M059J (cell line): ENCODE measurements at places on chromosomes 2 and 18.

GRCh38 chr2:23377771-23378170, 7.2 kb upstream of the KLHL29 start:
- DNase-seq, result peak; percentile 23

DNA sequence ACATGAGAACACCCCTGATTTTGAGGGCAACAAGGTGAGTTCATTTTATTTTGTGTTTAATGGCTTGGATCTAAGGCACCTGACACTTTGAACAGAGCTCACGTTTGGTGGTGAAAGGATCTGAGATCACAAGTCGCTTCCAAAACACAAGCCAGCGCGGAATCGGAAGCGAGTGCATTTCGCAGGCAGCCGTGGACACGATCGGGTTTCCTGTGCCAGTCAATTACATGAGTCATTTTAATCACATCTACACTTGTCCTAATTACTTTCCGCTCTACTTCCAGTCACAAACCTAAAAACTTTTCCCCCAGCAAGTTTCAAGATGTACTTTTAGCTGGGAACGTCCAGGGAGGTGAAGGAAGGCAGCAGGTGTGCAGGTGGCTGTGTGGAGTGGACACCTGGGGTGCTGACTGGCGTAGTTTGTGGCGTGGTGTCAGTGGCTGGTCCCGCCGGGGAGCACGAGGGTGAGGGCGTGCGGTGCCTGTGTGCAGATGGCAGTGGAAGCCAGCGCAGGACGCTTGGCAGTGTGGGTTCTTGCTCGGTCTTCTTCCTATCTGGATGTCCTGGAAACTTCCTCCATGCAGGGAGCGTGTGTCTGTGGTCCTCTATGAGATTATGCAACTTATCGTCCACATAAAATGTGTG, 75.6 kb downstream of the DCDC2C start:
- no peak for DNase-seq

GRCh38 chr2:128178650-128179460, 87.9 kb downstream of the UGGT1 start:
- DNase-seq, result peak; percentile 42

- DNase-seq, result no peak
Observed at GRCh38 chr2:24818721-24819167, 25.5 kb downstream of the CENPO start.

GRCh38 chr2:99481941-99482340, 7.9 kb downstream of the REV1 start:
- DNase-seq, result peak; percentile 68

GRCh38 chr2:217695033-217695520, 307.7 kb downstream of the TNS1 start:
- DNase-seq, result peak; percentile 100
